ENCODE measurements at places on chromosomes 3 and 15.

DNA sequence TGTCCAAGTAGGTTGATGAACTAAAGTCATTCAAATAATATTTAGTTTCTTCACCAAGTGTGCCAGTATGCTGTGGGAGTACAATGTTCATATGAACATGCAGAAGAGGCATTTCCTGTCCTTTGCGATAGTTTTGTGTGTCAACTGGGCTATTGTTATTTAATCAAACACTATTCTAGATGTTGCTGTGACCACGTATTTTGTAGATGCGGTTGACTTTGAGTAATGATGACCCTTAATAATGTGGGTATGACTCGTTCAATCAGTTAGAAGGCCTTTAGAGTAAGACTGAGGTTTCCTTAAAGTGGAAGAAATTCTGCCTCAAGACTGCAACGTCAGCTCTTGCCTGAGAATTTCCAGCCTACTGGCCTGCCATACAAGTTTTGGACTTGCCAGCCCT lies 470.7 kb upstream of the CBLB start:
- DNase-seq: no peak

DNA sequence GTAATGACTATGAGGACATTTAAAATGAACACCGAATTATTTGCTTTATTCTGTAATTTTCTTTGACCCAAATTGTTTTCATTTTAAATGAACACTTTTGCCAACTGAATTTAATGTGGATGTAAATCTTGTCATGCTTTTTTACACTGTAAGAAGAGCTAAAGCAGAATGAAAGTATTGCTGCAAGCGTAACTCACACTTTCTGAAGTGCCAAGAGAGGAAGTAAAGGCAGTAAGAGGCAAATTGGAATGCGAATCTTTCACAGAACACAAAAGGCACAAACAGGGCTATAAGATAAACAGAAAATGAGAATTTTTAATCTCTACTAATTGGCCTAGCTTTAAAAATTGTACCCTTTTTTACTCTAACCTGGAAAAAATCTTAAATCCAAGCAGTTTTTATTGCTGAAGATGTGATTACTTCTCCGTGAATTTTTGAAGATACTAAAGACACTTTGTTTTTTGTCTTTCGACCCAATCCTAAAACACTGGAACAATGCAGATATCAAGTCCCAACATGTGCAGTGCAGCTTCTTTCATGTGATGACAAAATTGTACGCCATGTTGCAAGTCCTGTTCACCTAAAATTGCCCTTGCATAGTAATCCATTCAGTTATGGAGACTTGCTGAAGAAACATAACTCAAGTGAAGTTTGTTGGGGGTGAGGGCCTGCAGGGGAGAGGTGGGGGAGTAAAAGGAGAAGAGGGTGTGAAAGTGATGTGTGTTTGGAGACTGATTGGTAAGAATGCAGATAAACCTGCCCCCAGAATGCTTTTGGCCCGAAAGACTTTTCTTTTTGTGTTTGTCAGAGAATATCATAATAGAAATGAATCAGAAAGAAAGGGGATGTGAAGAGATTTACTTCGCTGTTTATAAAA lies 1.4 kb downstream of the ARID3B start:
- no peak for DNase-seq

- DNase-seq: no peak
Observed at GRCh38 chr3:105944276-105944675, 75.5 kb upstream of the CBLB start.

DNA sequence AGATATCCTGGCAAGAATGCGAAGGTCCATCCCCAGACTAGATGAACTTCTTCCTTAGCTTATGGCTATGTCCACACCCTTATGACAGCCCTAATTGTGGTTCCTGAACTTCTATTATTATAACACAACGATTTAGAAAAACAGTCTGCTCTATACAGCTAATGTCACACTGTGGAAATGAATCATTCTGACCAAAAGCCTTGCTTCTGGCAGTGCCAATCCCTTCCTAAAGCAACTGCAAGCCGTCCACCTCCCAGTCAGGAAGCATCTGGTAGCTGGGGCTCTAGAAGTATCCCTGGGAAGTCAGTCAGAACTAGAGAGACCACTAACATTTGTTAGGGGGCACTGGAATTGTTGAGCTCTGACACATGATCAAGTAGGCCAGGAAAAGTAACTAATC lies 45.0 kb downstream of the MYO5A start:
- DNase-seq: no peak

GRCh38 chr3:8540456-8540855 lies 38.8 kb downstream of the LMCD1 start:
- DNase-seq: no peak

Measured in NCI-H1436 treated with DMSO at 0.1 percent for 48 hours (cell line).